Fibroblast of skin of right biceps (primary cell): ENCODE measurements at places on chromosomes 11 and 22.

- peak; percentile 53 for DNase-seq
Observed at GRCh38 chr11:117094776-117095175, 3.5 kb downstream of the SIK3 start.

DNA sequence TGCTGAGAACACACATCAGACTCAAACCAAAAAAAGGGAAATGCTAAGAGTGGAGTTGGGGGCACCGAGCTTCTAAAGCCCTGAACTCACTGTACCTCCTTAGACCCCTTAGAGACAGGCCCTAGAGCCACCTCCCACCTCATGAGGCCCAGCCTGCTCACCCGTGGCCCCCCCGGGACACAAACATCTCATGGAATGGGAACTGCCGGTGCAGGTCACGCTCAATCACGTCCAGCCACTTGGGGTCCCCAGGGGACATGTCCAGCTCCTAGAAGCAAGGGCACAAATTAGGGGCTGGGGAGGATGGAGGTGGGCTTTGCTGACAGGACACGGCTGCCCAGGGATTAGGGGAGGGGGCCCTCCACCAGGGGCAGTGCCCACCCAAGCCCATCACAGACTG is 6.3 kb upstream of the CASTOR1 start:
- DNase-seq, result no peak

DNA sequence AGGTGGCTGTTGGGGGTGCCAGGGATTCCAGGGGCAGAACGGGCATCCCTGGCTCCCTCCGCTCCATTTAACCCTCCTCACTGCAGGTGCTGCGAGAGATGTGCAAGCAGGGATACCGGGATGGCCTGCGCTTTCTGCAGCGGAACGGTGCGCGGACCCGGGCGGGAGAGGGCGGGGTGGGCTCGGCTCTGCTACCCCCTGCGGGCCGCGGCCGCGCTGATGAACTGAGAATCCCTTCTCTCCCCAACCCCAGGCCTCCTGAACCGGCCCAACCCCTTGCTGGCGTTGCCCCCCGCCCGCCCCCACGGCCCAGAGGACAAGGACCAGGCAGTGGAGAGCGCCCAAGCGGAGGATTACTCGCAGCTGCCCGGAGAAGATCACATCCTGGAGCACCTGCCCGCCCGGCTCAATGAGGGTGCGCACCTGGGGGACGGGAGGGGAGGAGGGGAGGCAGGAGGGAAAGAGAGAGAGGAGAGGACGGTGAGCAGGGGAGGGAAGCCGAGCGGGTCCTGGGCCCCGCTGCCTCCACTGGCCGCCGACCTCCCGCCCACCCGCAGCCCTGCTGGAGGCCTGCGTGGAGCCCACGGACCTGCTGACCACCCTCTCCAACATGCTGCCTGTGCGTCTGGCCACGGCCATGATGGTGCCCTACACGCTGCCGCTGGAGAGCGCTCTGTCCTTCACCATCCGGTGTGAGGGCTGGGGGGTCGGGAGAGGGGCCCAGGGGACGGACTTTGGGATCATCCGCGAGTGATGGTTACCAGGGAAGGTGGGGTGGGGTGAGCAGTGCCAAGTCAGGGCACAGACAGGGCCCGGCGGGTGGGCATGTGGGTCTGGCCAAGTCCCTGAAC is 4.1 kb upstream of the CRACR2B start:
- no peak for DNase-seq

- no peak for DNase-seq
Observed at GRCh38 chr11:13051257-13051656, 42.1 kb downstream of the RASSF10 start.

DNA sequence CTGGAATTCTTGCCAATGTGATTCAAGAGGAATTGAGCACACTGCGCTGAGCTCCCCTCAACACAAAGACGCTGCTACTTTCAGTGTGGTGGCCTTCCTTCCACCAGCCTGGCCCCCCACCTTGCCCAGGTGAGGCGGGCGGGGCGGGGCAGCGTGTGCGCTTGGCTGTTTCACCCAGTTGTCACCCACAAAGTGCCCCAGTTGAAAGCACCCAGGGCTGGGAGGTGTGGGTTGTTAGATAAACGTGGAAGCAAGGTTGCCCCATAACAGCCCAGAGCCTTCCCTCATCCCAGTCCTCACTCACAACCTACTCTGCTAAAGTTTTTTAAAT is 43.1 kb downstream of the CACNG2 start:
- DNase-seq, result no peak
